ENCODE measurements at places on chromosomes 1 and 21. TPM values are rescaled to one million over a fixed set of nuclear protein-coding genes. Genes with fewer than 3 reads are reported as not detected.

Gene SLAMF6
- total RNA-seq, result 40.0 TPM

Gene ELAPOR1
- 14.8 TPM for total RNA-seq

Gene FCN3
- not detected for total RNA-seq

Gene ZNF124
- total RNA-seq, result 19.4 TPM

Gene EPHA2
- not detected for total RNA-seq

Gene RGL1
- total RNA-seq, result 1.6 TPM

Gene ICOSLG
- total RNA-seq, result 1.4 TPM

Gene S100A8
- not detected for total RNA-seq

Gene KRTAP12-2
- not detected for total RNA-seq

Gene ASTN1
- not detected for total RNA-seq

Gene BRINP2
- total RNA-seq, result not detected

Gene GIPC2
- total RNA-seq, result 0.21 TPM

Gene OR2L3
- not detected for total RNA-seq

Gene THEM5
- not detected for total RNA-seq

Gene MYBPHL
- total RNA-seq, result not detected

Gene RGS5
- total RNA-seq, result 2.7 TPM
